ENCODE measurements at places on chromosomes 11 and 22. TPM values are rescaled to one million over a fixed set of nuclear protein-coding genes. Genes with fewer than 3 reads are reported as not detected.

GRCh38 chr11:86108191-86108590 is 39.3 kb upstream of the PICALM start:
- no peak for DNase-seq

DNA sequence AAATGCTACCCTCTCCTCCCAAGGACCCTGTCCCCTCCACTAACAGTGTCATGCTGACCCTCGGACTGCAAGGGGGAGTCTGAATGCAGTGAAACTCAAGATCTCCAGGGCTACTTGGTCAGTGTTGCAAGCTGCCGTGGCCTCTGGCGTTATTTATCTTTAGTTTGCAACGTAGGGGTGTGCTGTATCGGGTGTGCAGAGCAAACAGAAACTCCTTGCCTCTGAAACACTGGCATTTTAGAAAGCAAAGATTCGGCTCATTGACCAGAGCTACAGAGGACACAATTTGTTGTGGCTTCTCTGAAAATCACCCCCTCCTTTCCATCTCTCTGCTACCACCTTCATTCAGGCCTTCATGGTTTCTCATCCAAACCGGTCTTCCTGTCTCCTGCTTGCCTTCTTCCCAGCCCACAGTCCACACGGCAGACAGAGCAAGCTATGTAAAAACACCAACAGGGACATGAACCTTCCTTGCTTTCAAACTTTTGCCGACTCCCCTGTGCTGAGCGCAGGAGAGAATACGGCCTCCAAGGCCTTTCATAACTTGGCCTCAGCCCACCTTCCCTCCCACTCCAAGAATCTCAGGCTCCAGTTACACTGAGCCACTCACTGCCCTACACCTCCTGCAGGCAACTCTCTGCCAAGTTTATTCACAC is 14.9 kb downstream of the FZD4 start:
- DNase-seq = peak; percentile 83

GRCh38 chr11:116328391-116328790 is 444.4 kb downstream of the BUD13 start:
- DNase-seq = no peak

- DNase-seq = no peak
These were observed 13.5 kb downstream of the KCNJ1 start for GRCh38 chr11:128853559-128853958.

DNA sequence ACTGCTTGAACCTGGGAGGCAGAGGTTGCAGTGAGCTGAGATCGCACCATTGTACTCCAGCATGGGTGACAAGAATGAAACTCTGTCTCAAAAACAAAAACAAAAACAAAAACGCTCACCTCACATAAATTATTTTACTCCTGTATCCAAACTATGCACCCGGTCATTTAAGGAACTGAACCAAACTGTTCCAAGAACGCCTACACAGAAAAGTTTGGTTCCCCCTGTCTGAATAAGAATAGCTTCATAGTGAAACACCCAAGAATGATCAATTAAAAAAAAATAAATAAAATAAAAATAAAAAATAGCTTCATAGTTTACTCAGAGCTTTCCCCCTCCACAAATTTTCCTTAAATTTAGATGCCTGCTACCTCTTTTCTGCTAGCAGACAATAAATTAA is 13.7 kb downstream of the NUP98 start:
- DNase-seq = no peak

- DNase-seq = no peak
These were observed 160.2 kb upstream of the LARGE1 start for GRCh38 chr22:34080433-34080832.

MARK2 gene
- total RNA-seq = 6.6 TPM

IRF7 gene
- total RNA-seq = 1.4 TPM
